ENCODE measurements at places on chromosomes 11 and 22.

- peaks cover 41% of the 10 kb centered on the region for H3K4me1 ChIP-seq
- no peaks in the 10 kb centered on the region for H3K36me3 ChIP-seq
- H3K4me3 ChIP-seq = no peak overlapping the region
- no peaks in the 10 kb centered on the region for H3K27me3 ChIP-seq
- DNase-seq = no peak
Measured at GRCh38 chr22:28411125-28411524, 268.5 kb downstream of the TTC28 start.

DNA sequence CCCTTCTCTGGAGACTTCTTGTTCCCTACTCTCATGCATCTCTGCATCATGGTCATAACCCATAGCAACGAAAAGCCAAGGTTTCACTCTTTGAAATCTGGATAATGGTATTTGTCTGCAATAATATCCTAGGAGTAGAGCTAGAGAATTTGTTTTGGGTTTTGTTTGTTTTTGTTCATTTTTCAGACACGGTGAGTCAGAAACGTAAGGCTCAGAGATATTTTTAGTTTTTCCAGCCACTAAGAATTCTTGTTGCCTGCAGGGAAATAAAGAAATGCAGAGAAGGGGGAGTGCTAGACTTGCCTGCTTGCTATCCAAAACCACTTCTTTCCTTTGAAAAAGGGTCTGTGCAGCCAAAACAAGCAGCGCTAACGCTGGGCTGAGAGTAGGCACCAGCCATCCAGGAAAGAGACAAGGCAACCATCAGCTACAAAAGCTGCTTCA lies 26.0 kb downstream of the POU2AF3 start:
- H3K36me3 ChIP-seq = no peaks in the 10 kb centered on the region
- no peak overlapping the region for H3K4me3 ChIP-seq
- H3K4me1 ChIP-seq = peaks cover 15% of the 10 kb centered on the region
- no peak overlapping the region for H3K27ac ChIP-seq
- DNase-seq = no peak

GRCh38 chr11:35990170-35990569 lies 46.3 kb downstream of the LDLRAD3 start:
- H3K27ac ChIP-seq = no peak overlapping the region
- H3K36me3 ChIP-seq = peaks cover 28% of the 10 kb centered on the region
- no peak for DNase-seq
- H3K4me1 ChIP-seq = peaks cover 14% of the 10 kb centered on the region
- H3K4me3 ChIP-seq = no peak overlapping the region

GRCh38 chr11:100612766-100613165 lies 74.3 kb upstream of the ARHGAP42 start:
- no peak overlapping the region for H3K27ac ChIP-seq
- peaks cover 2% of the 10 kb centered on the region for H3K36me3 ChIP-seq
- H3K4me3 ChIP-seq = no peak overlapping the region
- no peak for DNase-seq
- no peaks in the 10 kb centered on the region for H3K27me3 ChIP-seq
- H3K4me1 ChIP-seq = no peaks in the 10 kb centered on the region

DNA sequence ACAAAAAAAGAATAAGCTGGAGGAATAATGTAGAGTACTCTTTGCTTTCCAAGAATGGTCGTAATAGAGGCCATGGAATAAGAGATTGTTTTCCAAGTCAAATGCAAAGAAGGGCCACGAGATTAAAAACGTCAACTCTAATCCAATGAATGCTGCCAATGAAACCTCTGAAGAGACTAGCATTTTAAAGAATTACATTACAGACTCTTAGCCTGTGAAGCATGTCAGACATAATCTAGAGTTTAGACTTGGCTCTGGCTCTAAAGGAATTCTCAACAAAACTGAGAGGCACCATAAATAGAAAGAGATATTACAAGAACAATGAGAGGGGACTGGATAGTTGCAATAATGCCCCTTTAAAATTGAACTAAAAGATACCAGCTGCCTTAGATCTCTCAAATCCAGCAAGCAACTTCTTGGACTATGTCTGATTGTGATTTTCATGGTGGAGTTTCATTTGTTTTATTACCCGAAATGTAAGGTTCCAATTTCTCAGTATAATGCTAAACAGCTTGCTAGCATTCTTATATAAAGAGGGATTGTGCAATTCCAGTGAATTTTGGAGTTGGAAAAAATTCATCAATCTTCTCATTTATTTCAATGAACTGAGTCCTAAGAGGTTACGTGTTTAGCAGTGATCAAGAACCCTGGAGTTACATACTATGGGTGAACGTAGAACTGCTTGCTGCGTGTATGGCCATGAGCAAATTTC lies 5.6 kb downstream of the ETS1 start:
- H3K4me1 ChIP-seq = peaks cover 21% of the 10 kb centered on the region
- H3K4me3 ChIP-seq = no peak overlapping the region
- H3K27me3 ChIP-seq = peaks cover 21% of the 10 kb centered on the region
- no peak for DNase-seq

GRCh38 chr11:14390669-14391068 lies 31.7 kb upstream of the RRAS2 start:
- no peak overlapping the region for H3K4me3 ChIP-seq
- H3K27me3 ChIP-seq = peaks cover 15% of the 10 kb centered on the region
- no peaks in the 10 kb centered on the region for H3K36me3 ChIP-seq
- DNase-seq = no peak
- H3K4me1 ChIP-seq = no peaks in the 10 kb centered on the region

- no peak overlapping the region for H3K27ac ChIP-seq
- peaks cover 37% of the 10 kb centered on the region for H3K36me3 ChIP-seq
Measured at GRCh38 chr11:44112091-44112821, 16.8 kb downstream of the EXT2 start.

- DNase-seq = no peak
- peak overlapping the region; percentile 69 for H3K27ac ChIP-seq
- H3K36me3 ChIP-seq = no peaks in the 10 kb centered on the region
- H3K4me1 ChIP-seq = peaks cover 30% of the 10 kb centered on the region
- no peaks in the 10 kb centered on the region for H3K27me3 ChIP-seq
Measured at GRCh38 chr22:24432059-24432853, 4.9 kb downstream of the ADORA2A start.

GRCh38 chr11:86795949-86796348 lies 4.4 kb upstream of the PRSS23 start:
- H3K27me3 ChIP-seq = no peaks in the 10 kb centered on the region
- DNase-seq = no peak
- peaks cover 42% of the 10 kb centered on the region for H3K4me1 ChIP-seq
- H3K36me3 ChIP-seq = no peaks in the 10 kb centered on the region
- no peak overlapping the region for H3K27ac ChIP-seq

Data from mesothelial cell of epicardium (in vitro differentiated cells).